ENCODE measurements at places on chromosomes 7 and 10.

GRCh38 chr10:92569071-92569470 lies 4.8 kb downstream of the IDE start:
- DNase-seq: no peak

DNA sequence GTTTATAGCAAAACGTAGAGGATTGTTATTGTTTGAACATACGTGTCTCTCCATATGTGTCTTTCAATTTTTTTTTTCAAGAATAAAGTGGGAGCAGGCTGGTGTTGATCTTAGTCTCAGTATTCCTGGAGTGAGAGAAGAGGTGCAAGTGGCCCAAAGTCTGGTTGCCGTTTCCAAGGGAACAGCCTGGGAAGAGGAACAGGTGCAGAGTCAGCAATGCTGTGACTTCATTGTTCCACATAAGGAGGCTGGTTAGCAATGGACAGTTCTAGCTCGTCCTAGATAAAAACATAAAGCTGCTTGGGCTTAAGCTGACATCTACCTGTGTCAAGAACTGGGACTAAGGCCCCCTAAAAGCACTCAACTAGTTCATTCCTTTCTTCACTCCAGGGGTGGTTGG lies 626.6 kb upstream of the TPK1 start:
- no peak for DNase-seq

DNA sequence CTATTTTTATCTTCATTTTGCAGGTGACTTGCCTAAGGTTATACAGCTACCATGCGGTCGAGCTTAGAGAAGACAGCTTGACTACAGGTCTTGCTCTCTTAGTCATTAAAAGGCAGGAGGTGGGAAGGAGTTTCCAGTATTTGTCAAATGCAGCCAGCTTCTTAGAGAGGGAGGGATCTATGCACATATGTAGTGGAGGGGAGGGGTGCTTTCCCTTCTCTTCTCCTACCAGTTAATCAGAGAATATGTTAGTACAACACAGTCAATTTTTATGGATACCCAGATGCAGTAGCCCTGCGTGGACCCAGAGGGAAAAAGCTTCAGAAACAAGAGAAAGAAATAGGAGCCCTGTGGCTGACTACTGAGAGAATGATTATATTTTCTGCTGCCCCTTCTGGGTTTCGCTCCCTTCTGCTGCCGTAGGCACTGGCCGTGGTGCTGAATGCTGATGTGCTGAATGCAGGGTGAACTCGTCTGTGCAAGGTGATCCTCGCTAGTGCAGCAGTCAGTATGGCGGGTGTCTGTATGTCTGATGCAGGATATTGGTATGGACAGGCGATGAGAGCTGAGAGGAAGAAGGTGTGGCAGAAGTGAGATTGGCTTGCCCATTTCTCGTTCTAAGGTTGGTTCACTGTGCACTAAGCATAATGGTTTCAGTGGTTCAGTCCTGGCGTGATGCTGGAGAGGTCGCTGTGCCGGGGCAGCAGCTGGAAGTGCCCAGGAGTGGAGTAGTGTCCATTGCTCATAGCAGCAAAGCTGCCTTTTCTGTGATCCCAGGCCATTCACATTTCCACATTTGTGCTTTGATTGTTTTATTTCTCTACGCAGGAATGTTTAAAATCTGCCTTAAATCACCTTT lies 189.2 kb upstream of the PODXL start:
- no peak for DNase-seq

DNA sequence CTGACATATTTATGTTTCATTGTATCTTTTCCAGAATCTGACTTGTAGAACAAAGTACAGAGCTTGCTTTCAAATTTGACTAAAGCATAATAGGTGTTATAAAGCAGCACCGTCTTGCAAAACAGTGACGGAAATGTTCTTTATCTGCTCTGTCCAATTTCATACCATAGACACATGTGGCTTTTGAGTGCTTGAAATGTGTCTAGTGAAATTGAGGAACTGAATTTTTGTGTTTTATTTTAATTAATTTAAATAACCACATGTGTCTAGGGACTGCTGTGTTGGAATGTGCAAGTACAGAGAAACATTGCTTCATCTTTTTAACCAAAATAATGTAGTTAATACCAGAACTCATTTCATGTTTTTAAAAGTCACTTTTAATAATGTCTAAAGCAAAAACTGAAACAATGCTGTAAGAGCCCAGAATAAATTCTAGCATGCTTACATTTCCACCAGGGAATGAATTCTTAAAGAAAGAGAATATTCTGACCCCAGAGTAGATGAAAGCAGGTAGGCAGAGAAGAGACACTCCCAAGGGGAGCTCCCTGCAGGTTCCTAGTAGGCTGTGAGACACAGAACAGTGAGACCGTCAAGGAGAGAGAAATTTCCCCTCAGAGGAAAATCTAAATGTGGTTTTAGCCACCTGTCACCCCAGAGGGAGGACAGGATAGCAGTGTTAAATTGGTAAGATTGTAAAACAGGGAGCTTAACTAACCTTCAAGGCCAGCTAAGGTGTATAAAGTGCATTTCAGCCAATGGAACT lies 175.3 kb upstream of the KMT2E start:
- no peak for DNase-seq

DNA sequence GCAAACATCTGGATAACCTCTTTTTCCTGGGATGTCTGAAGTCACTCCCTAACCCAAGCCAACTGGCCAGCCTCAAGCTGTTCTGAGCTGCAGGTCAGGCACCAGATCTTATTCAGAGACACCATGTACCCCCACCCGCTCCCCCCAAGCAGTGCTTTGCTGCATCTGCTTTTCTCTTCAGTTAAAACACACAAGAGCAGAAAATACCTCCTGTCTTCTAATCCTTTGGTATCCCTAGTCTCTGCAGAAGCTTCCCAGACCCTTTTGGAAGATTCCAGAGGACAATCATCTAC lies 3.0 kb downstream of the ZNF488 start:
- DNase-seq: no peak

- DNase-seq: no peak
Measured at GRCh38 chr7:80671744-80672143, 33.3 kb downstream of the CD36 start.

DNA sequence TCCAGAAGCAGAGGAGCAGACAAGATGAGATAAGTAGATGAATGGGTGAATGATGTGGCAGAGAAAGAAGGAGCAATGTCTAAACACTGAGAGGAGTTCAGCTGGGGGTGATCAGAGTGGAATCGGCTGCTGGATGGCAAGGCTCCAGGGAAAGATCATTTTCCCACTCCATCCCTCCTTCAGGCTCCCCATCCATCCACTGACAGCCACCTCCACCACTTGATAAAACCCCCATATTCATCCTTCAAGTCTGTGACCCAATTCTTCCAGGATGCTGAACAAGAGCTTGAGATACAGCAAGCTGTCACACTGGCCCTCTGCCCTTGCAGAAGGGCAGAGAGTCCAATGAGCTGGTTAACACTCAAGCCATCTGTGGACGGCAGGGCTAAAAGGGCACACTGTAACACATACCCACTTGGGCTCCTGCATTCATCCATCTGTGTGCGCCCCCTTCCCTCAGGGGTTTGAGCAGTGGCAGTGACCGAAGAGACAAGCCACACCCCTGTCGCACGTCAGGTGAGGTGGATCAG lies 30.8 kb upstream of the CACNB2 start:
- no peak for DNase-seq

Measured in stimulated activated CD8-positive, alpha-beta memory T cell treated with anti-CD3 and anti-CD28 coated beads, Interleukin-15, amount 100 ng/mL, for 48 hours (primary cell).